ENCODE measurements at places on chromosomes 13 and 19. TPM values are rescaled to one million over a fixed set of nuclear protein-coding genes. Genes with fewer than 3 reads are reported as not detected.
A peak's percentile ranks its signal among the peaks of the same experiment; 100 is the strongest.

DNA sequence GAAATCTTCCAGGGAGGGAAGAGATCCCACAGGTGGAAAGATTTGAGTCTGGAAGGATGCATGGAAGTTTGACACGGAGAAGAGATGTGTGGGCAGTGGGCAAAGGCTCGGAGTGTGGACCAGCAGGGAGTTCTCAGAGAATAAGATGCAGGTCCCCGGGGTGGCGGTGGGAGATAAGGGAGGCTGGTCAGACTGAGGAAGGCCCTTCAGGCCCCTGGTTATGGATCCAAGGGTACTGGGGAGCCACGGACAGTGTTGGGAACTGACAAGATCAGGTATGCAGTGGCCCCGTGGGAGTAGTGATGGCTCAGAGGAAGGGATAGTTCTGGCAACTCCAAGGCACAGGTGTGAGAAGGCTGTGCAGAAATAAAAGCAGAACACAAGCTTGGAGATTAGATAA lies 2.5 kb downstream of the CAMSAP3 start:
- DNase-seq = no peak

GRCh38 chr19:49912965-49913685 lies 15.9 kb upstream of the ATF5 start:
- DNase-seq = no peak

GRCh38 chr19:30214651-30215051 lies 157.5 kb upstream of the ZNF536 start:
- DNase-seq = no peak

DNA sequence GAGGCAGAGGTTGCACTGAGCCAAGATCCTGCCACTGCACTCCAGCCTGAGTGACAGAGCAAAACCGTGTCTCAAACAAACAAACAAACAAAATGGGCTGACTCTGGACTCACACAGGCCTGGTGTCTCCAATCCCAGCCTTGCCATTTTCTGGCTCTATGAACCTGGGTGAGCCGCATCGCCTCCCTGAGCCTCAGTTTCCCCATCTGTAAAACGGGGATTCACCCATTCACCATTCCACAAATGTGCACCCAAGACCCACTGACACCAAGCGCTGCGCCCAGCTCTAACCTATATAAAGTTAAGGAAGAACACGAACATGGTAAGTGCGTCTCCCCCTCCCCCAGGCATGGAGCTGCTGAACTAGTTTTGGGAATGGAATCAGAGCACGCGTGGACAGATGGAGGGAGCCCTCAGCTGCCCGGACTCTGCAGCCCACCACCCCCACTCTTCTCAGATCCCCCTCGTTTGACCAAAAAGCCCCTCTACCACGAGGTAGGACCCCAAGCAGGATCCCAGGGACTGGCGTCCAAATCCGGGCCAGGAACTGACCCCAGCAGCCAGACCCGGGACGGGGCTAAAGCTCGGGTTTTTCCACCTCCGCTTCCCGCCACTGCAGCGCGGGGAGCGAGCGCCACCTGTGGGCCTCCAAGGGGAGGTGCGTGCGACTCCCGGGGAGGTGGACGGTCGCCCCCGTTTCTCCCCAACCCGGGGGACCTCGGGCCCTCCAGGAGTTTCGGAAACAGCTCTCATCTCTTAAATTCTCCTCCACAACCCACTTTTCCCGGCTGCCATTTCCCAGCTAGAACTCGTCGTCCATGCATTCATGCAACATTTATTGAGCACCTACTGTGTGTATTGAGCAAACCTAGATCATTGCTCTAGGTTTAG lies 33.0 kb upstream of the ADGRE5 start:
- no peak for DNase-seq

DNA sequence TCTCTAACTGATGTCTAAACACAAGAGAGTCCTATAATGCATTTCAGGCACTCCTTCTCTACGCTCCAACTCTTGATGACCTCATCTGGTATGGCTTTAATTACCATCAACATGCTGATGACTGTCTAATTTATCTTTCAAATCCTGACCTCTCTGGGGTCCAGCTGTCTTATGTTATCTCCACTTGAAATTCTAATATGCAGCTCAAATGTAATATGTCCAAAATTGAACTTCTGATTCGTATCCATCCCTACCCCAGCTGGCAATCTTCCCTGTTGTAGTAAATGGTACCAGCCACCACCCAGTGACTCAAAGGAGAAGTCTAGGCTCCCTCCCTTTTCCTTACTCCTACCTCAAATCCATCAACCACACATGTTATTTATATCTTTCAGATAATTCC lies 288.0 kb upstream of the SLC10A2 start:
- no peak for DNase-seq

DNA sequence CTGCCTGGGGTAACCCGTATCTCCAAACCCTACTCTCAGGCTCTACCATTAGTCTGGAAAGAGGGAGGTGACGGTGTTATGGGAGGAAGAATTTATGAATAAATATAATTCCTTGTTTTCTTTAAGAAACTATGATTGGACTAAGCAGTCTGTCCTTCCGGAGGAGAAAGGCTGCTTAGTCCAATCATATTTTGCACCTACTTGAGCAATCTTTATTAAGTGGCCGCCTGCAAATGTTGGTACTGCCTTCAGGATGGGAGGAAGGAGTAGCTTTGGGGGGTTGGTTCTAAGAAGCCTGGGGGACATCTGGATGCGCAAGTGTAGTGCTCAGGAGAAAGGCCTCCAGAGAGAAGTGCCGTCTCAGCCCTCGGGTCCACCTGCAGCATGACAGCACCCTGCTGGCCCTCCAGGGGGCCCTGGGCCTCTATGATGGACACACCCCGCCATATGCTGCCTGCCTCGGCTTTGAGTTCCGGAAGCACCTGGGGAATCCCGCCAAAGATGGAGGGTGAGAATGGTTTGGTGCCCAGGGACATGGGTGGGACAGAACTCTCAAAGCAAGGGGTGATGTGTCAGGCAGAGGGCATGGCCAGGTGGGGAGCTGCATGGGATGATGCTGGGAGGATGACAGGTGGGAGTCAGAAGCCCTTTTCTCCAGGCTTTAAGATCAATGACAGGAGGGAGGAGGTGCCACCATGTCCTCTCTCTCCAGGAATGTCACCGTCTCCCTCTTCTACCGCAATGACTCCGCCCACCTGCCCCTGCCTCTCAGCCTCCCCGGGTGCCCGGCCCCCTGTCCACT lies 4.1 kb downstream of the ACP4 start:
- peak; percentile 58 for DNase-seq

DNA sequence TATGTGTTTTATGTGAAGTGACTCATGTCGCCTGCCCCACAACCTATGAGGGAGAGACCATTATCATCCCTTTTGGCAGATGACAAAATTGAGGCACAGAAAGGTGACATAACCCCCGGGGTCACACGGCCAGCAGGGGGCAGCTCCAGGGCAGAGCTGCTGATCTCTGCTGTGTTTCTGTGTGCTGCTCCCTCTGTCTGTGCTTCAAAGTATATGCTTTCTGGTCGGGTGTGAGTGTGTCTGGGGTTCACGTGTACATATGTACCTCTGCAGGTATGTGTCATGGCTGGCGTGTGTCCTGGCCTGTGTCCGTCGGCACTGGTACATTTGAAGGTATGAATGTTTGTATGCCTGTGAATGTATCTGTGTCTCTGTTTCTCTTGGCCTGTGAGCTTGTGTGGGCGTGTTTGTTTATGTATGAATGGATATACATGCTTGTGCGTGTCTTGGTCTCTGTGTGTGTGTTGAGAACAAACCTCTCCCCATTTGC lies 7.1 kb downstream of the LIPE start:
- DNase-seq = peak; percentile 68

GRCh38 chr13:22107549-22107948 lies 436.7 kb downstream of the FGF9 start:
- DNase-seq = peak; percentile 10

GRCh38 chr19:55373993-55374757 lies 2.5 kb upstream of the TMEM190 start:
- DNase-seq = no peak

GRCh38 chr19:9797871-9798270 lies 21.0 kb downstream of the FBXL12 start:
- no peak for DNase-seq

DNA sequence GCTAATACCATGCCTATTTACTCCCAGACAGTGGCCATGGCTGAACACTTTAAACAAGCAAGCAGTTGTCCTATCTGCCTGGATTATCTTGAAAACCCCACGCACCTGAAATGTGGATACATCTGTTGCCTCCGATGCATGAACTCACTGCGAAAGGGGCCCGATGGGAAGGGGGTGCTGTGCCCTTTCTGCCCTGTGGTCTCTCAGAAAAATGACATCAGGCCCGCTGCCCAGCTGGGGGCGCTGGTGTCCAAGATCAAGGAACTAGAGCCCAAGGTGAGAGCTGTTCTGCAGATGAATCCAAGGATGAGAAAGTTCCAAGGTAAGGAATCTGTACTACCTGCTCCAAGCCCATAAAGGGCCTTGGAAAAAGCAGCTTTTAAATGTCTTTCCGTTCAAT lies 8.6 kb downstream of the RFPL4AL1 start:
- DNase-seq = peak; percentile 55

GRCh38 chr13:67231289-67232000 lies 1.3 kb upstream of the PCDH9 start:
- no peak for DNase-seq

- peak; percentile 31 for DNase-seq
Observed at GRCh38 chr13:20566468-20566897, 474 bp upstream of the IFT88 start.

DNA sequence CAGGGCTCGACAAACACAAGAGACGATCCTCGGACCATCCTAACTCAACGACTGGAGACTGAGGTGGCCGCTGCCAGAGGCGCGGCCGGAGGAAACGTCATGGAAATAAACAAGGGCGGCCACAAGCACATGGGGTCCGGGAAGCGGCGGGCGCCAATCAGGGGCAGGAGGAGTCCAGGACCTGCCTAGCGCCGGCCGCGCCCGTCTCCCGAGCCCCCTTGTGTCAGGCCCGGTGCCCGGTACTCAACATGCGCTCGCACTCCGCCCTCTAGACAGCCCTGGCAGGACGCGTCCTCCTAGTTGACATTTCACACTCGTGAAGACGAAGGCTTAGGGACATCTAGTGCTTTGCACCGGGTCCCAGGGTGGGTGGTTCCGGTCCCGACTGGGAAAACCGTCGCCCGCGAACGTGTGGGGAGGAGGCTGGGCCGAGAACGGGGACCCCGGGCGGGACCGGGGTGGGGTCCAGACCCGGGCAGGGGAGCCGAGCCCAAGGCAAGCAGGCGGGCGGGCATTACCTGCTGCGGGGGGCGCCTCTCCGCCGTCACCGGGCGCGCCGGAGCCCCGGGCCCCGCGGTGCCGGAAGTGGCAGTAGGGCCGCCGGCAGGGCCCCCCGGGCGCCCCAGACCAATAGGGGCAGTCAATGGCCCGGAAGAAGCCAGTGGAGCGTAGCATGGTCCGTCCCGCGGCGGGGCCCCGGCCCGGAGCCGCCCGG lies 442 bp downstream of the REXO1 start:
- DNase-seq = no peak

- DNase-seq = peak; percentile 35
Observed at GRCh38 chr19:925087-925525, 729 bp upstream of the ARID3A start.

DNA sequence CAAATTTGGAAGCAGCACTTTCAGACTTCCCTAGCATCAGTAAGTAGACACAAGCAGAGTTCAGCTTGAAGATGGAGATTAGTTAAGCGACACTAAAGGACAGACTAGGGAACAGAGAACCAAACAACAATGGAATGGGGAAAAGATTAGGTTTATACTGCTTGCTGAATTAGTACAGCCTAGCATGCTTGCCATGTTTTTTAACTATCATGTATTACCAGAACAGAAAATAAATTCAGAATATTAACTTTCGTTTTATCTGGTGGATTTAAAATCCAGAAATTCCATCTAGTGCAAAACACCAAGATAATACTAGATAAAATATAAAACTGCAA lies 451.5 kb upstream of the SLC10A2 start:
- no peak for DNase-seq

GRCh38 chr19:7408251-7408650 lies 59.5 kb downstream of the ARHGEF18 start:
- DNase-seq = no peak

DNA sequence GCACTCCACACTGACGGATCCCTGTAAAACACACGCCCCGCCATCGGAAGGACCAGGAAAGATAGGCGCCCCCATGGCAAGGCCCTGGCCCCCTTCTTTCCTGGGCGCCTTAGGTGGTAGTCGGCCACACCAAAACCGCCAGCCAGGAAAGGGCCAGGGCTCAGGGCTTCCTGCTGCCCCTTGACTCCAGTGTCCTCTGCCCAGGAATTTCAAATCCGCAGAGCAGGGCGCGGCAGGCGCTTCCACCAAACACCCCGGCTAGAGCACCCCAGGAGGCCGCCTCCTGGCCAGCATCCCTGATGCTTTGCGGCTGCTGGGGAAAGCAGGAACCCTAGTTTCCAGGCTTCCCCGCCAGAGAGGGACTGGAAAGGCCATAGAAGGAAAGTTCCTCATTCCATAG lies 57.5 kb downstream of the ZNF726 start:
- no peak for DNase-seq

DNA sequence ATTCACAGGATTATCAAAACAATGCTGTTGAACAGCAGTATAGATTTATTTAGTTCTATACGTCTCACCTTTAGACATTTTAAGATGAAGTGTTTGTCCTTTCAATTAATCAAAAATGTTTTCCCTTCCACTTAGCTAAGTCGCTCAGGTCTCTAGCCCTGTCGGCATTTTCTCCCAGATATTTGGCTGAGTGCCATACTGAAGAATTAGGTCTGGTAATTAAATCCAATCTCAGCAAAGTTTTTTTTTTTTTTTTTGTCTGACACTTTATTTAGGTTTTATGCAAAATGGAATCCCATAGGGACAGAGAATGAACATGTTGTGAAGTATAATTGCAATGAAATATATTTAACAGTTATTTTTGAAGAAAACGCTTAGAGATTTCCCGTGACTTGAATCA lies 44.1 kb downstream of the RFC3 start:
- no peak for DNase-seq

- no peak for DNase-seq
Observed at GRCh38 chr13:26719356-26719945, 41.1 kb downstream of the GPR12 start.

DNA sequence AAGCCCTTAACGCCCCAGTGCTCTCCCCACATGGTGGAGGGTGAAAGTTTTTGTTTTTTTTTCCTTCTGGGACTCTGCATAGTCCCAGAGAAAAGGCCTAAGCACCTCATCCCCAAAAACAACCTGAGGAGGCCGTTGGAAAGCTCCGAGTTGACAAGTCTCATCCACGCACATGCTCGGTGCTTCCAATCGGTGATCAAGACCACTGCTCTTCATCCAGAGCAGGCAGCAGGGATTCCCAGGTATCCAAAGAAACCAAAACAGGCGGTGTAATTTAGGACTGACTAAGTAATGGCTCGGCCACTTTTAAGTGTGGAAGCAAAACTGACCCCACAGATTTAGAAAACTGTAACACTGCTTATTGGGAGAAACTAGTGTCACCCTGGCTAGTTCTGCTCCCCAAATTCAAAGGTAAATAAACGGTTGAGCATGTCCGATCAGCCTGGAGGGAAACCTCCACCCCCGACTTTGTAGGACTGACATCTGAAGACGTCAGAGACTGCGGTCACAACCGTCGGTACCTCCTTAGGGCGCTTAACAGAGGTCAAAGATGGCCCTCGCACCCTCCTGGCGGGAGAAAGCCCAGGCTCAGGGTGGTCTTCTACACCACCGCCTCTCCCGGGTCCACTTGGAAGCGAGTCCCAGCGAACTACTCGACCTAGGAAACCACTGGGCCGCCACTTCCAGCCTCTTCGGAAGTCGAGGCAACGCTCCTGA lies 997 bp upstream of the ZNF446 start:
- no peak for DNase-seq

- no peak for DNase-seq
Observed at GRCh38 chr19:3225677-3226093, 1.2 kb downstream of the CELF5 start.

The SIGLEC7 gene
- total RNA-seq = not detected

The GADD45B gene
- total RNA-seq = 14.3 TPM

The F10 gene
- not detected for total RNA-seq

The ZNF426 gene
- total RNA-seq = 13.1 TPM

The MYO1F gene
- 0.17 TPM for total RNA-seq
